ENCODE measurements at places on chromosomes 3 and 15. TPM values are rescaled to one million over a fixed set of nuclear protein-coding genes. Genes with fewer than 3 reads are reported as not detected.

GRCh38 chr3:144948711-144949110, 977.1 kb downstream of the DIPK2A start:
- DNase-seq: no peak
- no peak overlapping the region for H3K4me3 ChIP-seq
- H3K27ac ChIP-seq: no peak overlapping the region
- H3K27me3 ChIP-seq: no peaks in the 10 kb centered on the region
- H3K4me1 ChIP-seq: no peaks in the 10 kb centered on the region
- H3K36me3 ChIP-seq: no peaks in the 10 kb centered on the region

GRCh38 chr15:97077975-97078374, 747.5 kb downstream of the NR2F2 start:
- DNase-seq: no peak
- no peaks in the 10 kb centered on the region for H3K27me3 ChIP-seq
- peaks cover 4% of the 10 kb centered on the region for H3K36me3 ChIP-seq
- H3K27ac ChIP-seq: no peak overlapping the region

DNA sequence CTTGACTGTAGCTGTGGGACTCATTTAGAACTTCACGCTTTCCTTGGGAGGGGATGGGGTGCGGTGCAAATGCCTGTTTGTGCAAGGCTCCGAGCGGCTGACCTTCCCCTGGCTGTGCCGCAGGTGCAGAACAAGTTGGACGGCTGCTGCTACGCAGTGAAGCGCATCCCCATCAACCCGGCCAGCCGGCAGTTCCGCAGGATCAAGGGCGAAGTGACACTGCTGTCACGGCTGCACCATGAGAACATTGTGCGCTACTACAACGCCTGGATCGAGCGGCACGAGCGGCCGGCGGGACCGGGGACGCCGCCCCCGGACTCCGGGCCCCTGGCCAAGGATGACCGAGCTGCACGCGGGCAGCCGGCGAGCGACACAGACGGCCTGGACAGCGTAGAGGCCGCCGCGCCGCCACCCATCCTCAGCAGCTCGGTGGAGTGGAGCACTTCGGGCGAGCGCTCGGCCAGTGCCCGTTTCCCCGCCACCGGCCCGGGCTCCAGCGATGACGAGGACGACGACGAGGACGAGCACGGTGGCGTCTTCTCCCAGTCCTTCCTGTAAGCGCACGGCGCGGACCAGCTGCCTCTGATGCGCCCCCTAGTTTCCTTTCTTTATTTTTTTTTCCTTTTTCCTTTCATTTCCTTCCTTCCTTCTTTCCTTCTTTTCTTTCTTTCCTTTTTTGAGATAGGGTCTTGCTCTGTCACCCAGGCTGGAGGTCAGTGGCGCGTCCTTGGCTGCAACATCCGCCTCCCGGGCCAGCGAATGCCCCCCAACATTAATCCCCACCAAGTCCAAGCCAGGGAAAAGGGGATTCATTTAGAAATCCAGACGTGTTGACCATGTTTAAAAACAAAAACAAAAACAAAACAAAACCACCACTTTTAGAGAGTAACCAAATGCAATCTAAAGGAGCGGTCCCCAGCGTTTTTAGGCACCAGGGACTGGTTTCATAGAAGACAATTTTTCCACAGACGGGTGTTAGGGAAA, 42.7 kb downstream of the EIF2AK4 start:
- peak; percentile 10 for DNase-seq
- peaks cover 2% of the 10 kb centered on the region for H3K4me1 ChIP-seq
- peaks cover 11% of the 10 kb centered on the region for H3K36me3 ChIP-seq
- peak overlapping the region; percentile 60 for H3K4me3 ChIP-seq
- peak overlapping the region; percentile 52 for H3K27ac ChIP-seq

- no peak for DNase-seq
- H3K4me1 ChIP-seq: peaks cover 6% of the 10 kb centered on the region
- H3K36me3 ChIP-seq: no peaks in the 10 kb centered on the region
Observed at GRCh38 chr3:190174471-190174870, 53.8 kb upstream of the P3H2 start.

DNA sequence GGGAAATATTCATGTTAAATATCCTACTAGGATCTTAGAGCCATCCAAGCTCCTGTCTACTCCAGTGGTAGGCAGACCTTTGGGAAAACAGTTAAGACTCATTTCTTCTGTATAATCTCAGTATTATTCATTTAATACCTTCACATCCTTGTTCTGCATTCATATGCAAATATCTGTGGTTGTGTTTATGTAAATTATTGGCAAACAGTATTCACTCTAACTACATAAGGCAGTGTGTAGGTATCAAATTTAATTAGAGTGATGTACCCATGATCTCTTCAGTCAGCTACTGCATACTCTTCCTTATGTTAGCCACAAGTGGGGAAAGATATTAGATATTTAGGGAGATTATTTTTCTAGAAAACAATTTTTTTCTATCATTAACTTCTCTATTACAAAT, 200.8 kb upstream of the SLC2A2 start:
- peaks cover 4% of the 10 kb centered on the region for H3K36me3 ChIP-seq
- no peak for DNase-seq
- H3K27me3 ChIP-seq: no peaks in the 10 kb centered on the region
- H3K4me1 ChIP-seq: no peaks in the 10 kb centered on the region

DNA sequence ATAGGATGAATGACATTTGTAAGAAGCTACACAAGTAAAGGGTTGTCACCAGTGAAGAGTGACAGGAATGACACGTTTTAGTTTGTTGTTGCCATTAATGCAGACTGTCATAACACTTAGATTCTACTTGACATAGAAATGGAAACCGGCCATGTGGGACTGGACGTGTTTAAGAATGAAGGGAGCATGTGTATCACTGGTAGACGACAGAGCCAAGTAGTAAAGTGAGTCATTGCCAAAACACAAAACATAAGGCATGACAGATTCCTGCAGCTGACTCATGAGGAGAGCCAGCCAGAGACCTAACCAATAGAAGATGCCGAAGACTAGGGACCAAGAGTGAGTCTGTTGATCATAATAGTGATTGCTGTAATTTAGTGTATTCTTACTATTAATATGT, 106.2 kb upstream of the PLAAT1 start:
- no peak overlapping the region for H3K4me3 ChIP-seq
- H3K27me3 ChIP-seq: no peaks in the 10 kb centered on the region
- no peaks in the 10 kb centered on the region for H3K4me1 ChIP-seq

GRCh38 chr15:68278345-68278594, 725 bp downstream of the FEM1B start:
- peak overlapping the region; percentile 96 for H3K27ac ChIP-seq
- DNase-seq: no peak
- H3K36me3 ChIP-seq: peaks cover 2% of the 10 kb centered on the region
- no peaks in the 10 kb centered on the region for H3K27me3 ChIP-seq

DNA sequence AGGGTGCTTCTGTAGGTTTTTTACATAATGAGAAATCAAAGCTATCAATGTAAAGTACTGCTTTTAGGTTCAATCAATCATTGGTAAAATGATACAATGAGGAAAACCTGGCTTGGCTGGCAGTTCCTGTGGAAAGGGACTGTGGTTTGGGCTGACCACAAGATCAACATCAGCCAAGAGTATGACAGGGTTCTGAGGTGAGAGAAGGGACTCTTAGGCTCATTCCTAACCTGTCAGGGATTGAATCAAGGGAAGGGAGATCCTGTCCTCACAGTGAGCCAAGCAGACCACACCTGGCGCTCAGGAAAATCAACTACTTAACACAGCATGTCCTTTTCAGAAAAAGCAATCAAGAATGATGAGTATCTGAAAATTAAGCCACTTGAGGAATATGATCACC, 111.1 kb downstream of the MAGI1 start:
- H3K4me3 ChIP-seq: peak overlapping the region; percentile 32
- H3K27me3 ChIP-seq: no peaks in the 10 kb centered on the region
- peaks cover 11% of the 10 kb centered on the region for H3K36me3 ChIP-seq
- no peak for DNase-seq

DNA sequence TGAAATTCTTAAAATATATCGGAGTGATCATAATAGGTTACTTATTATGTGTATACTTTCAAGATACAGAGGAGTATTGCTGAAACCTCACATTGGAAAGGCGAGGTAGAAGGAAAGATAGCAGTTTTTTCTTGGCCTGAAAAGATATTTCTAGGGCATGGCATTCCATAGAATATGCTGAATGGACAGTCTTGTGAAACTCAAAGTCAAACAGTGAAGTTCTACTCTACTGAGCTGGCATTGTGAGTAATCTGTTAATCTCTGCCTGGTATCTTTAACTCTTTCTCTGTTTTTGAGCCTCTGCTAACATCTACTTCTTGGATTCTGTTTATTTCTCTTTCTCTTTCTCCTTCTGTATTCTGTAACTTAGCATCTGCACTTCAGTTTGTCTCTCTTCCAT, 176.3 kb upstream of the ZBTB20 start:
- no peaks in the 10 kb centered on the region for H3K36me3 ChIP-seq
- DNase-seq: no peak
- no peaks in the 10 kb centered on the region for H3K27me3 ChIP-seq
- no peak overlapping the region for H3K27ac ChIP-seq
- H3K4me3 ChIP-seq: no peak overlapping the region

GRCh38 chr3:45626096-45626887, 31.7 kb downstream of the LIMD1 start:
- DNase-seq: no peak
- no peaks in the 10 kb centered on the region for H3K4me1 ChIP-seq
- H3K36me3 ChIP-seq: peaks cover 2% of the 10 kb centered on the region
- no peaks in the 10 kb centered on the region for H3K27me3 ChIP-seq
- H3K27ac ChIP-seq: no peak overlapping the region

- no peak overlapping the region for H3K27ac ChIP-seq
- H3K36me3 ChIP-seq: peaks cover 6% of the 10 kb centered on the region
- H3K4me1 ChIP-seq: peaks cover 27% of the 10 kb centered on the region
- H3K4me3 ChIP-seq: no peak overlapping the region
Observed at GRCh38 chr15:41952013-41952563, 20.3 kb downstream of the EHD4 start.

GRCh38 chr3:8768364-8769087, 887 bp downstream of the OXTR start:
- H3K27me3 ChIP-seq: peaks cover 68% of the 10 kb centered on the region
- no peak overlapping the region for H3K27ac ChIP-seq
- H3K4me3 ChIP-seq: peak overlapping the region; percentile 60
- H3K4me1 ChIP-seq: peaks cover 11% of the 10 kb centered on the region
- DNase-seq: no peak

DNA sequence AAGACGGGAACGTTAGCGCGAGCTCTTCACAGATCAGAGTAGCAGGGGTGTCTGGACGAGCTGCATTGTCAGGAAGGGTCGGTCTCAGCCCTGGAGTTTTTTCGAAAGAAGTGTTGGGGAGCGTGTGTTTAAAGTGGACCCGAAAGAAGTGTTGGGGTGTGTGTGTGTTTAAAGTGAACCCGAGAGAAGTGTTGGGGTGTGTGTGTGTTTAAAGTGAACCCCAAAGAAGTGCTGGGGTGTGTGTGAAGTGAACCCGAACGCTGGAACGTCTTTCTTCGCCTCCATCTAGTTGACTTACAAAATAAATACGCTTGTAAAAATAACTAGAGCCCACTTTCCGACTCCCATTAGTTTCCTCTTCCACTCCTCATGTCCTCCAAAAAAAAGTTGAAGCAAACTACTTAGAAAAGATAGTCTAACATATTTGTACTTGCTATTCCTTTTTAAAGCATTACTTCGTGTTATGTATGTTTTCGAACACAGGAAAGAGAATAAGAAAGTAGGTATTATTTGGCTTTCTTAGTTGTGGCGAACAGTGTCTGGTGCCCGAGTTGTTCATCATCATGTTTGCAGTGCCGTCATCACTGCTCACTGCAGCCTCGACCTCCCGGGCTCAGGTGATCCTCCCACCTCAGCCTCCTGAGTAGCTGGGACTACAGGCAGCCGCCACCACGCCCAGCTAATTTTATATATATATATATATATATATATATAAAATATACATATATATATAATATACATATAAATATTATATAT, 1.0 kb downstream of the LRCH3 start:
- peak overlapping the region; percentile 97 for H3K27ac ChIP-seq
- peak overlapping the region; percentile 97 for H3K4me3 ChIP-seq

GRCh38 chr3:177824841-177825240, 627.6 kb upstream of the TBL1XR1 start:
- no peak overlapping the region for H3K4me3 ChIP-seq
- peaks cover 40% of the 10 kb centered on the region for H3K4me1 ChIP-seq
- H3K27ac ChIP-seq: peak overlapping the region; percentile 43
- no peaks in the 10 kb centered on the region for H3K36me3 ChIP-seq
- no peaks in the 10 kb centered on the region for H3K27me3 ChIP-seq
- no peak for DNase-seq

DNA sequence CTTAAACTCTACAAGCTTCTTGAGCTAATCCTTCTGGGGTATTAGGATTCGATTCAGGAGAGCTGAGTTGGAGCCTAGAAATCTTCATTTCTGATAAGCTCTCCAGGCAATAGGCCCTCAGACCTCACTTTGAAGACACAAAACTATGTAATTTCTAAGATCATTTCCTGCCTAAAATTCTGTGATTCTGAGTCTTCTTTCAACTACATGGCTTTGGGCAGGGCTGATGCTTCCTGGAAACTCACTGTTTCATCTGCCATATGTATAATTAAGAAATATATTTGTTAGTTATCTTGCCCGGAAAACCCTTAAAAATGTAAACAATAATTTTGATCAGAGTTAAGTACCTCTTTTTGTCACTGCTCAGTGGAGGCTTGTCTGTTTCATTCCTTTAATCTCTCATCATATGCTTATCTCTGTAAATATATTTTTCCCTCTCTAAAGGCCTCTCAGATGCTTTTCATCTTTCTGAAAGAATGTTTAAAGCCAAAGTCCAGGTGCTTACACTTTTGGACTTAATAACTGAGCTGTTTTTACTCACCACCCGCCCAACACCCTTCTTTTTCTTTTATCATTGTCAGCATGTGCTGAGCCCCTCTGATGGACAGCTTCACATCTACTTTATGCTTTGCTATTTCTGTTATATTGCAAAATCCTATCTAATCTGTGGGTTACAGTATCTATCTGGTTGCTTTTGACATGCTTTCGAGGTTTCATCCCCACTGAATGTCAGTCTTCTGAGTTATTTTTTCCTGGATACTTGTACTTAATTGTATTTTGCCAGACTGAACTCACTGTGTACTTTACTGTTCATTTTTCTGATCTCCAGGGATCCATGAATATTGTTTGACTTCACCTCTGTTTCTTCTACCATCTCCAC, 38.2 kb downstream of the FILIP1L start:
- peaks cover 36% of the 10 kb centered on the region for H3K4me1 ChIP-seq
- no peaks in the 10 kb centered on the region for H3K27me3 ChIP-seq
- H3K36me3 ChIP-seq: no peaks in the 10 kb centered on the region
- no peak for DNase-seq
- H3K4me3 ChIP-seq: peak overlapping the region; percentile 6
- no peak overlapping the region for H3K27ac ChIP-seq

DNA sequence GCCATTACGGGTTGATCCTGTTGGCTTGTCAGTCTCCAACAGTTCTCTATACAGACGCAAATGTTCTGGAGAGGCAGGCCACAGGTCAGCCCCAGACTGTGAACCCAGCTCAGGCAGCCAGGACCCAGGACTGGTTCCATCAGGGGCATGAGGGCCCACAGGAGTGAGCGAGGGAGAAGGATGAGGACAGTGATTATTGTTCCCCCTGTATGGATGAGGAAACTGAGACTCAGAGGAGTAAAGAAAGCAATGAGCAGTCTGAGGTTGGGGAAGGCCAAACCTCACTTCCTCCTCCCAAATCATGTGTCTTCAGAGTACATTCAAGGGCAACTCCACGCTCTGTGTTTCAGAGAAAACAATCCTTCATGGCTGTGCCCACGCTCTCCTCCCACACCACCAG, 121.9 kb downstream of the RPLP1 start:
- H3K27ac ChIP-seq: no peak overlapping the region
- peaks cover 95% of the 10 kb centered on the region for H3K27me3 ChIP-seq
- H3K36me3 ChIP-seq: peaks cover 6% of the 10 kb centered on the region

Gene ZMYND10
- total RNA-seq: 0.86 TPM

Gene CCR9
- not detected for total RNA-seq

Gene COPG1
- 145 TPM for total RNA-seq

Gene ATR
- 20.3 TPM for total RNA-seq

Gene NLGN1
- 5.7 TPM for total RNA-seq

Gene ITIH1
- 14.1 TPM for total RNA-seq

Gene SHC4
- 0.36 TPM for total RNA-seq

Gene RGMA
- total RNA-seq: 11.8 TPM

Gene LMAN1L
- not detected for total RNA-seq

Gene RNU5B-1
- 48.7 TPM for total RNA-seq

All from progenitor cell of endocrine pancreas (in vitro differentiated cells).